NCI-H1417 (cell line): ENCODE measurements at places on chromosomes 5 and 9.

- peak; percentile 60 for DNase-seq
These were observed 117.4 kb upstream of the GRIA1 start for GRCh38 chr5:153373130-153373498.

DNA sequence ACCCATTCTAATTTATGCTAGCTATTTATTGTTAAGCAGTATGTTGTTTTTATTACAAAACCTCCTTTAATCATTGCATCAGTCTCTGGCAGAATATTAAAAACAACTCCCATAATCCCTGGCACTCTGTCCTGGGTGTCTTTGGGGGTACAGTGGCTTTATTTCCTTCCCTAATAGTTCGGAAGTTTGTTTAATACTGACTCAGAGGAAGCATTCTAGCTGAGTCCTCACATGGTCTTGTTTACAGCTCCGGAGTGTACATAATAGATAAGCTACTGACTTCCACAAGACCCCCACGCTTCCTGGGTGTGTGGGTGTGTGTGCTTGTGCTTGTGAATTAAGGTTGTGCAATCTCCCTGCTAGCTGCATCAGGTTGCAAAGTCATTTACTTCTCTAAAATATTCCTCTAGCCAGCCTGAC is 149.8 kb upstream of the CDKN2B start:
- no peak for DNase-seq

GRCh38 chr5:73974871-73975360 is 348.9 kb downstream of the ARHGEF28 start:
- no peak for DNase-seq

DNA sequence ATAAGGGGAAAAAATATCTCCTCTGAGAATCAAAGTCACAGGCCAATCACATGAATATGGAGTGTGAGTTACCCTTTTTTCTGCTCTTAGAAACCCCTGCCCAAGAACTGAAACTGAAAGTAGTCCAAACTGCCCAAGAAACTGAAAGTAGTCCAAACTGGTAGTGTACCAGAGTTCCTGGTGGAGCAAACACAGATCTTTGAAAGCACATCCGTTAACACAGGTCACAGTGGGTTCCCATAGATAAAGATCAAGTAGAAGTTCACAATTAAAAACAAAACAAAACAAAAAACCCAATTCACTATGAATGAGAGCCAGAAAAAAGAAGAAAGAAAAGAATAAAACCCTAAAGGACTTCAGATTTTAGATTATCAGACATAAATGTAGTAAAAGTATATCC is 332.4 kb upstream of the EFNA5 start:
- no peak for DNase-seq

- no peak for DNase-seq
These were observed 92.1 kb downstream of the PBX3 start for GRCh38 chr9:125839317-125839716.

GRCh38 chr9:86670076-86670475 is 277.2 kb downstream of the GAS1 start:
- no peak for DNase-seq

- no peak for DNase-seq
These were observed 29.8 kb downstream of the PCDHAC2 start for GRCh38 chr5:140996060-140996459.

GRCh38 chr5:143341807-143342570 is 61.5 kb downstream of the NR3C1 start:
- DNase-seq = no peak

GRCh38 chr5:145562931-145563330 is 272.2 kb downstream of the PRELID2 start:
- no peak for DNase-seq

DNA sequence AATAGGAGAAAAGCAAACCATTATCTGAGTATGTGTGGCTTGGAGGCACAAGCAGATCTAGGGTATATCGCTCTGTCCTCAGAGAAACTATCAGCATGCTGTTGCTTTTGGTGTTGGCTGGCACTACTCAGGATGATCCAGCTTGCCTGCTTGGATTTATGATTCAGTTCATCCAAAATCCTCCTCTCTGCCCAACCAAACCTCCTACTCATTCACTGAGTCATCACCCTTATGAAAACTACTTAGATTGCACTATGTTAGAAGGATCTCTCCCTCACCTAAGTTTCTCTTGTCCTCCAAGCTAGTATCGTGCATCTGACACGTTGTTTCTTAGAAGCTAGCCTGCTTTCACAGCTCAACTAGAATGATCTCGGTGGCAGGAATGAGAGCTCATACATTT is 14.2 kb upstream of the ZBED3 start:
- DNase-seq = no peak

DNA sequence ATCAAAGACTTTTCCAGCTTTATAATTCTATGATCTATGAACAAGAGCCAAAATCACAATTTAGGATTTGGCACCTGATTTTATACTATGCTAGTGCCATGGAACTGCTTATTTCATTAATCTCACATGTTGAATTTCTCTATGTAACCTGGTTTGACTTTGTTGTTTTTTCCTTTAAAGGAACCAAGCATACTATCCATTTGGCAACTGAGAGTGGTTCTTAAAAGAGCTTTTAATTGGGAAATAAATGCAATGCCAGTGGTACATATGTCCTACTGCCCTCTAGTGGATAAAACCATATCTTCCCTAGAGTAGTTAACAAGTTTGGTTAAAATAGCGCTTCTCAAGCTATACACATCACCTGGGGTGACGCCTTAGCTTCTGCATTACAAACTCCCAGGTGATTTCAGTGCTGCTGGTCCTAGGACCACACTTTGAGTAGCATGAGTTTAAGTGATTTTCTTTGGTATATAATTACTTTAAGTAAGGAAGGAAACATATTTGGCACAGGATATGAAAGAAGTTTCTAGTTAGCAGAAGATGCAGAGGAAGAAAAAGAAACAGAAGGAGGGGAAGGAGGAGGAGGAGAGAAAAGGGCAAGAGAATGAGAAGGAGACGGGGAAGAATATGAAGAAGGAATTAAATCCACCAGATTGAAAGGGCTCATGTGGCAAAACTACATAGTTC is 56.8 kb downstream of the FGF10 start:
- DNase-seq = peak; percentile 35

- DNase-seq = no peak
These were observed 38.1 kb downstream of the HMCN2 start for GRCh38 chr9:130303613-130304055.

DNA sequence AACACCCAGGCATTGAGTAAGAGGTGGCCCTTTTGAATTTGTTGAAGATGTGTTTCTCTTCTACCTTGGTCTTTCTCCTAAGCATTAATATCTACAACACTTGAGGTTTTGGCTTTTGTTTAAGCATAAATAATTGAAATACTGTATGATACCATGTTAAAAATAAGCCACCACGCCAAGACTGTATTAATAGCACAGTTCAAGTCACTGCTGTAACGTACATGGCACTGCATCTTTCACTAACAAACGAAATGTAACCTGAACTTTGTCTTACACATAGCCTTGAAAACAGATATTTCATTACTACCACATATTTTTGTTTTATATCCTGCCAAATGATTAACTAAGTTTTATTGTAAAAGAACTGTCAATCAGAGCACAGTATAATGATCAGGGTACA is 112.8 kb downstream of the MLLT3 start:
- no peak for DNase-seq

DNA sequence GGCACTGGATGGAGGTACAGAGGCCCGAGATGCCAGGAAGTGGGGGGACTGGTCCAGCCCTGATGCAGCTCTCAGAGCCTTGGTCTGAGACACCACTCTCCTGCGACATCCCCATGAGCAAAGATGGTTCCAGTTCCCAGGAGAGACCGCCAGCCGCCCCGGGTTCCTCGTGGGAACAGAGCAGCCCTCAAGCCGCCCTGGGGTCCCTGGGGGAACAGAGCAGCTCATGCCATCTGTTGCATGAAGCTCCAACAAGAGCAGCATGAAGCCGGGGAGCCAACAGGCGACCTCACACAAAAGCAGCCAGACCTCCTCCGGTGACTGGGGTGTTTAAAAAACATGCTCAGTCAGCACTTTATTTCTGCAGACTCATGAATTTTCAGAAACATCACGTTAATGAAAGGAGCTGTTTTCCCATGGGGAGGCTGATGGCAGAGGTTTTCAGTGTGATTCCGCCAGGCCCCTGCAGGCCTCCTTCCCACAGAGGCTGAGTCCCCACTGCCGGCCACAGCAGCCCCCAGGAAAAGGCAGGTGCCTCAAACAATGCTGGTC is 6.2 kb downstream of the SLC6A18 start:
- no peak for DNase-seq

DNA sequence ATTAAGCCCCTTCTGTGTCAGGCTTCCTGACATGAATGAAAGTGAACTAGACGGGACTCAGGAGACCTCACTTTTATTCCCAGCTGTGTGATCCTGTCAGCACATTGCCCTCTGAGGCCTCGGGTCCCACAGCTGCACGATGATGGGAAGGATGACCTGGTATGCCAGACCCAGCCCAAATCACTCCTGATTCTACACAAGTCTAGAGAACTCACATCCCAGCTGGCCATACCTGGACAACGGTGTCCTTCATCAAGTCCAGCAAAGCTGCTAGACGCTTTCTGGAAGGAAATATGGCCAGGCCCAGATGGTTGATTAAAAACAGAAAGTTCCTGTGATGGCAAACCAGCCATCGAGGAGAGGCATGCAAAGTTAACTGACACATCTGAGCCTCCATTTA is 118.0 kb upstream of the FSTL4 start:
- no peak for DNase-seq

- DNase-seq = no peak
These were observed 111.5 kb downstream of the HTR4 start for GRCh38 chr5:148542812-148543211.

GRCh38 chr5:59423021-59423420 is 470.5 kb downstream of the PDE4D start:
- no peak for DNase-seq

DNA sequence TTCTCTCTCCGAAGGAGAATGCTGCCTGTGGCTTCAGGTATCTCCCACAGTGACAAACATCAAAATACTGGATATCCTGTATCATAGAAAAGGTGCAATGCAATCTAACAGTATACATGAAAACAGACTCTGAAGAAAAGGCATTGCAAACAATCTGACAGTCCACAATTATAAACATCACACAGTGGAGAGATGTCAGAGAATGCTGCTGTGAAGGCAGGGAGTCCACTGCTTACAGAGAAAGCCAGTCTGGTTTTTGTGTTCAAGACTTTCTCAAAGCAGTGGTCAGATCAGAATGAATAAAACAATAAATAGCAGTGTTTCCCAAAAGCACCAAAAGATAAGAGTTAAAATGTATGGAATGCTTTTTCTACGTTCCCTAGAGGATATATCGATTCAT is 28.7 kb downstream of the TTC23L start:
- no peak for DNase-seq

DNA sequence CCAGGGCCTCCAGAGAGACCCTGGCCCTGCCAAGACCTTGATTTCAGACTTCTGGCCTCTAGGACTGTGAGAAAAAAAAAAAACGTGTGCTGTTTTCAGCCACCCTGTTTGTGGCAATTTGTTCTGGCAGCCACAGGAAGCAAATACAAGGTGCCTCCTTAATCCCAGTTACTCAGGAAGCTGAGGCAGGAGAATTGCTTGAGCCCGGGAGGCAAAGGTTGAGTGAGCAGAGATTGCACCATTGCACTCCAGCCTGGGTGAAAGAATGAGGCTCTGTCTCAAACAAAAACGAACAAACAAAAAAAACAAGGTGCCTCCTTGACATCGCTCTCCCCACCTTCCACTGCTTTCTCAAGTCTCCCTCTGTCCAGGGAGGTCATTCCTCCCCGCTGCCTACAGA is 98.0 kb downstream of the GABBR2 start:
- DNase-seq = no peak

DNA sequence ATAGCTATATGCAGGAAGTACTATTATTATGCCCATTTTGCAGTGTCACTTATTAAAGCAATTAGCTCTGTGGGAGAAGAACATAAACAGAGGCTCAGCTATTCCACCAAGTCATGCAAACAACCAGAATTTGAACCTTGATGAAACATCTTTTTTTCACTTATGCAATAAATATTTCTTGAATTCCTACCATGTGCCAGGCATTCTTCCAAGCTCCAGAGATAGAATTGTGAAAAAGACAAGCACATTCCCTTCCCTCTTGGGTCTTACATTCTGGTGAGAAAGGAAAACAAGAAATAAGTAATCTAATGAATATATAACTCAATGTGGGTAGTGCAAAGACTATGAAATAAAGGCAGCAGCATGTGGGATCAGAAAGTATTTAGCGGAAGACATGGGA is 32.1 kb upstream of the ADRB2 start:
- DNase-seq = no peak
